ENCODE measurements at places on chromosomes 2 and 18.

DNA sequence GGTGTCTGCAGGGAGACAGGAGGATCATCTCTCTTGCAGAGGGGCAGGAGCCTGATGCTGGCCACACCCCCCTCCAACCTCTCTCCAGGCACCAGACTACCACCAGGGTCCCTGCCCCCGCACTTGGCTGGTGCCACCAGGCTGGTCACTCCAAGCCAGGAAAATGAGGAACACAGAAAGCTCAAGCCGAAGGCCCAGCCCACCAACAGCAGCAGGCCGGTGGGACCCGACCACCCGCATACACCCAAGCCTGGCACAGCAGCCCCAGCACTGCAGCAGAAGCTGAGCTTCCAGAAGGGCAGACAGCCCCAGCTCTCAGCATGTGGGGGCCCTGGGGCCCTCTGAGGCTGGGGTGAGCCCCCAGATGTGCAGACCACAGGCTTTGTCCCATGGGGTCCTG lies 52.7 kb downstream of the KIF1A start:
- no peak for DNase-seq

- DNase-seq = peak; percentile 36
Measured at GRCh38 chr18:44453505-44453904, 227.2 kb upstream of the SETBP1 start.

DNA sequence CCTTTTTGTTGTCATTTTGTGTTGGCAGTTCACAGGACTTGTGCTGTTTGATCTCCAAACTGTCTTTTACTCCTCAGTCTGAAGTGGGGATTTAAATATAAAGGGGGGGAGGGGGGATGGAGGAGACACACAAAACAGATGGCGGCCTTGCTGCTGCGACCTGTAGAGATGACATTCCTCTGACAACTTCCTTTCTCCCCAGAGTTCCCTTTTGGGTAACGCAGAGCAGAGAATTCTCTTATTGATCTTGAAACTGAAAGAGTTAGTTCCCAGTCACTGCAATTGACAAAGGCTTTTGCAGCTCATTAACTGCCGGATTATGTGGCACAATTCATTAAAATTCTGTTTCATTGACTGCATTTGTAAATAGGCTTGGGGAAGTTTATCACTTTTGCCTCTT lies 279.3 kb downstream of the TSN start:
- DNase-seq = no peak

GRCh38 chr2:186036862-186037449 lies 298.4 kb downstream of the FSIP2 start:
- no peak for DNase-seq

DNA sequence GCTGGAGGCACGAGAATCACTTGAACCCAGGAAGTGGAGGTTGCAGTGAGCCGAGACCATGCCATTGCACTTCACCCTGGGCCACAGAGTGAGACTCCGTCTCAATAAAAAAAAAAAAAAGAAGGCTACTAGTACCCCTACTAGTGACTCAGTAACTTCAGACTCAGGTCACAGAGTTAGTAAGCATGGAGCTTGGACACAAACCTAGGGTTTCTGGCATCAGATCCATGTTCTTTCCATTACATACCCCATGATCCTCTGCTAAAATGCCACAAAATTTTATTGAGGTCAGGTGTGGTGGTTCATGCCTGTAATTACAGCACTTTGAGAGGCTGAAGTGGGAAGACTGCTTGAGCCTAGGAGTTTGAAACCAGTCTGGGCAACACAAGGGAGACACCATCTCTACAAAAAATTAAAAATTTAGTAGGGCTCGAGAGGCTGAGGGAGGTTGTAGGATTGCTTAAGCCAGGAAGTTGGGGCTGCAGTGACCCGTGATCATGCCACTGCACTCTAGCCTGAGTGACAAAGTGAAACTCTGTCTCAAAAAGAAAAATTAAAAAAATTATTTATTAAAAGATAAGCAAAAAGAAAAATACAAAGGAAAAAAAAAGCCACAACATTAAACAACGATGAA lies 45.1 kb downstream of the DHX57 start:
- no peak for DNase-seq

DNA sequence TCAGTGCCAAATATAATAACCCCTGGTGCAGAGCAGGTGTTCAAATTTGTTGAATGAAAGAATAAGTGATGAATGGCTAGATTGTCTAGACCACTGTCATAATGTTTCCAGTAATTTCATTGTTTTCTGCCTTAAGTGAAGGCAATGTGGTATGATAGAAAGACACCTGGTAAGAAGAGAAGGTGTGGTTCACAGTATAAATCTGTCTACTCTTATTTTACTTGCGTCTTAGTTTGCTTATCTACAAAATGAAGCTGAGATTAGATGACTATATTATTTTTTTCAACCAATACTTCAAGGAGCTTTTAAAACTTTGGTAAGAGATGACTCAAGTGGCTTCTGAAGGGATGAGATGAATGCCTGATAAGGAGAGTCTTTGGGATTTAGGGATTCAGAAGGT lies 788.4 kb downstream of the EPHA4 start:
- DNase-seq = no peak

GRCh38 chr2:113273027-113273551 lies 5.6 kb downstream of the PAX8 start:
- peak; percentile 33 for DNase-seq

GRCh38 chr2:7950035-7950612 lies 731.7 kb upstream of the ID2 start:
- DNase-seq = no peak

DNA sequence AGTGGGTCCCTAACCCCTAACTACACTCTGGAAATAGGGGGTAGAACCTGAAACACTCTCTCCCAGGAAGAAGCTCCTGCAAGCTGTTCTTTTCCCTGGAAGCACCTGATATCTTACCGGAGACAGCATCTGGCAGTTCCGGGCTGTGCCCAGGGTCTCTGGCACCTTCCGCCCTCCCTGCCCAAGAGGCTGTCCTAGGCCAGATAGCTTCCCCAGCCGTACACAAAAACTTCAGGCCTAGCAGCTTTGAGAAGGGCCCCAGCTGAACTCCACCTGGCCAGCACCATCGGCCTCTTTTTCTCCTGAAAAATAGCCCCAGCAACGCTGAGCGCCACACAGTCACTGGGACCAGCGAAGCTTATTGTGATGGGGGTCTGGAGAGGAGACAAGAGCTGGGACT lies 9.7 kb downstream of the OSR1 start:
- DNase-seq = no peak

GRCh38 chr2:111190816-111191540 lies 70.3 kb downstream of the BCL2L11 start:
- no peak for DNase-seq

- DNase-seq = no peak
Measured at GRCh38 chr2:105361102-105361889, 24.0 kb downstream of the C2orf49 start.

DNA sequence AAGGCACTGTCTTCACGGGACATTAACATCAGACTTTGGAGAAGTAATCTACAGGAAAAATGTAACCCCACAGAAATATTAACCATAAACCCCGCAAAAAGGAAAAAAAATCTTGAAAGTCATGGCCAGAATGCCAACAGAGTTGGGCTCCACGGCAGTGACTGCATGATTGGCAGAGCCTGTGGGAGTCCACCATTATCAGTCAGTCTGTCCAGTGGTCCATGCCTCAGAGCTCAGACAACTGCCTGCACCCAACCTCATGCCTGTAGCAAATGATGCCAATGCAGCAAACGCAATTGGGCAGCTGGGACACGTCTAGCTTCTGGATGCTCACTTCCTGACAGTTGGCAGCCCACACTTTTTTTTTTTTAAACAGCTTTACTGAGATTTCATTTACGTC lies 5.1 kb upstream of the PPIG start:
- DNase-seq = peak; percentile 47

DNA sequence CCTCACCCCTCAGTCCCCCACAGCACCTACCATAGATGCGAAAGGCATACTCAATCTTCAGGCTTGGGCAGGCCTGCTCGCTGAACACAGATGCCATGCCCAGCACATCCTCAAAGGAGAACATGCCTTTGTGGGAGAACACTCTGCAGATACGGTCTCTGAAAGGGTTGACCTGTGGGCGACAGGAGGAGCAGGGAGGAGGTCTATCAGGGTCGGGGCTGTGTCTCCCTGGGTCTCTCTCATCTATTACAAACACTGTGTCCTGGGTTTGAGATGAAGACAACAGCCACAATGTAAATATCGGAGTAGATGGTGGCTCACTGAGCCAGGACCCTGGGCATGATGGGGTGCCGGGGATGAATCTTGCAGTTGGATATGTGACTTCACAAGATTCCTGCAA lies 46.0 kb downstream of the CIB4 start:
- DNase-seq = no peak

DNA sequence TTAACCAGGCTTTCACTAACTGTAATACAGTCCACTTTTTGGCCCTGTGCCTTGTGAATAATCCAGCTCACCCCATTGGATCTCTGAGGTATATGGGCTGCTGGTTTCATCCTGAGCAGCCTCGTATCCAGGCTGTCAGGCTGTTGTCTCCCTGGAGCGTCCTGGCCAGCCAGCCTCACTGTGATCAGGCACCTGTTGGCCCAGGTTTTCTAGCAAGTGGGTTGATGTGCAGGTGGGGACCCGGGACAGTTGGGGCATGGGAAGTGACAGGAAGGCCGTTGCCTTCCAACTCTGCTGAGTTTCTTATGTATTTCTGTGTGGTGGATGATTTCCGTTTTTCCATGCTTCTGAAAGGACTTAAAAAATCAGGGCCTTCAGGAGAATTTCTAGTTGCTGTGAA lies 132.4 kb downstream of the ACOXL start:
- DNase-seq = no peak

DNA sequence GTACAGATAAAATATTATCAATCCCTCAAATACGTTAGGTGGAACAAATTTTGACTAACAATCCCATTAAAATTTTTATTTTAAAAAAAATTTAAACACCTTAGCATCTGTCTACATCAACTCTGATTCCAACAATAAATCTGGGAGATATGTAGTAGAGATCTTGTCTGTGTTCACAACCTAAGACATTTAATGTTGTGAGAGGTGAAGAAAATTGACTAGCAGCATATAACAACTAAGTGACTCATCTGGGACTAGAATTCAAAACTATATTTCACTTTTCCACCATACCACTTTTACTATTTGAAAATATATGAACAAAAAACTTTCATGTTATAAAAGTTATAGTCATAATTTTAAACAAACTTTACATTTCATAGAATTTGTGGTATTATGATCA lies 97.9 kb downstream of the ATAD2B start:
- no peak for DNase-seq

DNA sequence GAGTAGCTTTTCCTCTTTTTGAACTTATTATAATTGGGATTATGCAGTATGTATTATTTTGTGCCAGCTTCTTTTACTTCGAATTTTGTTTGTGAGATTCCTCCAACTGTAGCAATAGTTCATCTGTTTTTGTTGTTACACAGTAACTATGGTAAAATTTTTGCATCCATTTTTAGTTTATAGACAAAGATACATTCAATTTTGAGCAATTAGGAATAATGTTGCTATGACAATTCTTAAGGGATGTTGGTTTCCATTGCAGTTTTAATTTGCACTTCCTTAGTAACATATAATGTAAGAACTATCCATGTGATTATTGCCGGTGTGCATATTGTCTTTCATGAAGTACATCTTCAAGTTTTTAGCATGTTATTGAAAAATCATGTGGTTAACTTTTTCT lies 20.7 kb downstream of the CCDC102B start:
- no peak for DNase-seq

- no peak for DNase-seq
Measured at GRCh38 chr2:156930423-156930822, 327.1 kb upstream of the GALNT5 start.

DNA sequence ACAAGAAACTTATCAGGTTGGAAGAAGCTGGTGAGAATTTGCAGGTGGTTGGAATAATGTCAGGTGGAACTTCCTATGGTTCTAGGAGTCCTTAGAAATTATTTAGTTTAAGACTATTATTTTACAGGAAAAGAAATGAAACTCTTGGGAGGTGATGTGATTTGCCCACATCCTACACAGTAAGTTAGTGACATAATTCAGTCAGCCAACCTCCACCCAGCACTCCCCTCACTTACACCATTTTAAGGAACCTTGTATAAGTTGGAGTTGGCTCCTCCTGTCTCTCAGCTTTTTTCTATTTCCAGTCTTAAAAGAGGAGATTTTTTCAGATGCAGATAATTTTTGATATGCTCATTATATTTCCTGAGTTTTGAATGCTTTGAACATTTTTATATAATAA lies 86.4 kb downstream of the SKA1 start:
- no peak for DNase-seq

- no peak for DNase-seq
Measured at GRCh38 chr18:54181856-54182602, 42.4 kb downstream of the MBD2 start.

GRCh38 chr2:229996320-229996719 lies 72.4 kb downstream of the SLC16A14 start:
- DNase-seq = no peak

GRCh38 chr2:188984065-188984491 lies 9.9 kb downstream of the COL3A1 start:
- no peak for DNase-seq

GRCh38 chr2:226307487-226308322 lies 491.9 kb downstream of the IRS1 start:
- no peak for DNase-seq

- no peak for DNase-seq
Measured at GRCh38 chr2:47508641-47509040, 105.7 kb downstream of the MSH2 start.

DNA sequence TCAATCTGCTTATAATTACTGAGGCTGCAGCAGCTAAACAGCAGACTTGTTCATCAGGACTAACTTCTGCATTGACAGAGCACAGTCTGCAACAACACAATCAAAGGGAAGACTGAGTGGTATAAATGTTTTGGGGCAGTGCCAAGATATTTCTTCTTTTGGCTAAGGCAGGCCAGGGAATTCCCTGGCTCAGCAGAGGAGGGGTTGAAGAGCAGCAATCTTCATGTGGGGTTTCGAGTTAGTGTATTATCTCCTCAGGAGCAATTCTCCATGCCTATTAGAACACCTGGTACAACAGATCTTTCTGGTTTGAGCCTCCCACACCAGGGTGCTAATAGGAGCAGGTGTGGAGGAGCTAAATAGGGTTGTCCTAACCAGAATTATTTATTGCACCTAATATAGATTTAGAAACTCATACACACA lies 103.0 kb upstream of the STK17B start:
- peak; percentile 72 for DNase-seq

GRCh38 chr2:46286715-46287114 lies 10.5 kb upstream of the EPAS1 start:
- no peak for DNase-seq

DNA sequence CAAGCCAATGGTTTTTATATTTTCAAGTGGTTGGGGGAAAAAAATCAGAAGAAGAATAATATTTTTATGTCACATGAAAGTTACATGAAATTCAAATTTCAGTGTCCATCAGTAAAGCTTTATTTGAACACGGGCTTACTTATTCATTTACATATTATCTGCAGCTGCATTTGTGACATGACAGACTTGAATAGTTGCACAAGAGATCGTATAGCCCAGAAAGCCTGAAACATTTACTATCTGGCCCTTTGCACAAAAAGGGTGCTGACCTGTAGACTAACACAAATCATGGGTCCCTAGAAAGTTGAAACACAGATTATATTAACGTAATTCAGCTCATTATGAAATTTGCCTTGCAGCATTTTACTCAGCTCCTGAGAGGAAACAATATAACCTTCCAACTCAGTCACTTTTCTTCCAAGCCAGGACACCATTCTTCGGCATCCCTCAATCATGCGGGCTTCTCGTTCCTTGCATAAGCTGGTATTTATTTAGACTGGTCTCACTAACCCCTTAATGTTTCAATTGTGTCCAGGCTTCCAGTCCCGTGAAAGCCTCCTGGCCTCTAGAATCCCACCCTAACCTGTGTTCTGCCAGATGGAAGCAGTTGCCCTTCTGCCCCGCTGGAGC lies 402.7 kb downstream of the SETBP1 start:
- DNase-seq = no peak
